ENCODE measurements at places on chromosomes 11 and 22.

DNA sequence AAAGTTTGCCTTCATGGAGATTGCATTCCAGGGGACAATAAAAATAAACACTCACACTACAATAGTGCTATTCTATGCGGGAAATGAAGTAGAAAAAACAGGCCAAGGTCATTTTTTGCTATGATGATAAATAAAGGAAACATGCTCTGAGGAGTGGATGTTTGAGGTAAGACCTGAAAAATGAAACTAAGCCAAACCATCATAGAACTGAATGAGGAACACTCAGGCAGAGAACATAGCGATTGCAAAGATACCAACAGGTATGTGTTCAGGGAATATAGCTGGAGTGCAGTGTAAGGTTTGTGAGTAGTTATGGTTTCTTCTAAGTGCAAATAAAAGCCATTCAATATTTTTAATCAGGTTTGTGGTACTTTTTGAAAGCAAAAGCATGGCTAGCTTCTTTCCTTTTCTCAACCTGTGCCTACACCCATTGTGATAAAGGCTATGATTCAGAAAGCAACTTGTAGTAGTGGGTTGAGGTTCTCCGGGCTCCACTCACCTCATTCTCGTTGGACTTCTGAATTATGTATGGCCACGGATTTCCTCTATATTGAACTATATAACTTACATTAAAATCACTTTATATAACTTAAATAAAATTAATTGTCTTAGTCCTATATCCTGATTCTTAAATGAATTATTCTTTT, 278.2 kb upstream of the CHORDC1 start:
- no peak for DNase-seq

DNA sequence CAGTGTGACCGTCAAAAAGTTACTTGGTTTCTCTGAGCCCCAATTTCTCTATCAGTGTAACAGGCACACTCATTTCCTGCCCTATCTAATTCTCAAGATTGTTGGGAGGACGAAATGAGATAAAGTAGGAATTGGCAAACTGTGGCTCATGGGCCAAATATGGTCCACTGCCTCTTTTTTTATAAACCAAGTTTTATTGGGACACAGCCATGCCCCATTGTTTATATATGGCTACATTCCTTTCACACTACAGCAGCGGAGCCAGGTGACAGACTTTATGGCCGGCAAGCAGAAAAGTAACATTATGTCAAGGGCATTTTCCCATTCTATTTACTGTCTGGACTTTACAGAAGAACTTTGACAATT, 116.7 kb upstream of the TIMP3 start:
- no peak for DNase-seq

GRCh38 chr11:108852701-108853100, 187.8 kb downstream of the DDX10 start:
- peak; percentile 39 for DNase-seq

GRCh38 chr22:50068096-50068495, 10.0 kb upstream of the TTLL8 start:
- DNase-seq: no peak

DNA sequence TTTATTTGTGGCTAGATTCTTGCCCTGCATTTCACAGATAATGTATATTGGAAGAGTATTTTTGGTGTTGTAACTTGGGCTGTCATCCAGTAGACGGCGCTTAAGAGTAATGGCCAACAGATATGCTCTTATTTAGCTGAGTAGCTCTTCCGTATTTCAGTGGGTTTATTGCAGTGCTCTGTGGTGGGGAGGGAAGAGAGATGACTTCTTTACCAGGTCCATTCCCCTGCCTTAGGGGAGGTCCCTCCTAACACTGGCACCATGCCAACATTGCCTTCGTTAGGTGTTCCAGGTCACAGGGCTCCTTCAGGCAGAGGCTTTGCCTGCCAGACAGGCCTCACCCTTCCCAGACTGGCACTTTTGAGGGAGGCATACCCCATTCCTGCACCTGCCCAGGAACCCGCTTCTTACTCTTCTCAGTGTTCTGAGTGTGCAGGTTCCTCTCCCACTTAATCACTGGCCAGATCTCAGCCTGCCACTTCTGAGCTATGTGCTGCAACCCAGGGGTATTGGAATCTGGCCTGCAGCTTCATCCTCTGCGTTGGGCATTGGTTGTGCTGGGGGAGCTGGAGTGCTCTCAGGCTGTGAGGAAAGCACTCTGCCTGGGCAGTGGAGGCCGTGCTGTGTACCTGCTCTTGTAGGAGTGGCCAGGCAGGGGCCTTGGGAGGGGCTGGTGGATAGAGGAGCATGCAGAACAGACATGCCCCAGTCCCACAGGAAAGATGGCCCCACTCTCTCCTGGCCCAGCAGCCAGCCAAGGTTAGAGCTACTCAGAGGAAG, 29.4 kb upstream of the SLN start:
- no peak for DNase-seq

- DNase-seq: no peak
Measured at GRCh38 chr22:23574877-23575276, 5.2 kb downstream of the IGLL1 start.

DNA sequence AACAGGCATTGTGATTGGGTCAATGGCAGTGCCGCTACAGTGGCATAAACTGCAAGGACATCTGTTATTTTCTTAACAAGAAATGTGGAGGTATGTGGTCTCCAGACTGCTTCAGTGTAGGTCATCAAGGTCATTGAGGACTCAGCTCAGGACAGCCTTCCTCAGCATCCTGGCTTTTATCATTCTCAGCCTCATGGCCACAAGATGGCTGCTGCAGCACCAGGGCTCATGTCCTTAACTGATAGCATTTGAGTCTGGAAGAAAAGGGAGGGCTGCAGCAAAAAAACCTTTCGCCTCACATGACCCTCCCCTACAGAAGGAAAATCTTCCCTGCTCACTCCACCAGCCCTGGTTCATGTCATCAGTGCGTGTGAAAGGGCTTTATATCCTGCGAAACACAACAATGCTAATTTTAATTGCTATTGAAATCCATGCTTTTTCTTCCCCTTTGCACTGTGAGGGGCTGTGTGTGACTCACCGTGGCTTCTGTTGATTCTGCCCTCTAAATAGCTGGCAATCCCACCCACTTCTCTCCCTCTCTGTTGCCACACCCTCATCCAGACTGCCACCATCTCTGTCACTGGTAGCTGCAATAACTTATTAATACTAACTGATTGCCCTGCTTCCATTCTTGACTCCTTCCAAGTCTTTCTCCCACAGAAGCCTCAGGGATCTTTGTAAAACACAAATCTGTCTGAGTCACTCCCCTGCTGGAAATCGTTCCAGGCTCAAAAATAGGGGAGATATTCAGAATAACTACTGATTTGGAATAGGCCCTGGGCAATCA, 43.8 kb downstream of the CHRDL2 start:
- DNase-seq: no peak

GRCh38 chr11:32705309-32706033, 89.0 kb downstream of the CCDC73 start:
- DNase-seq: no peak

- DNase-seq: no peak
Measured at GRCh38 chr22:44012162-44012561, 11.9 kb upstream of the PARVB start.

DNA sequence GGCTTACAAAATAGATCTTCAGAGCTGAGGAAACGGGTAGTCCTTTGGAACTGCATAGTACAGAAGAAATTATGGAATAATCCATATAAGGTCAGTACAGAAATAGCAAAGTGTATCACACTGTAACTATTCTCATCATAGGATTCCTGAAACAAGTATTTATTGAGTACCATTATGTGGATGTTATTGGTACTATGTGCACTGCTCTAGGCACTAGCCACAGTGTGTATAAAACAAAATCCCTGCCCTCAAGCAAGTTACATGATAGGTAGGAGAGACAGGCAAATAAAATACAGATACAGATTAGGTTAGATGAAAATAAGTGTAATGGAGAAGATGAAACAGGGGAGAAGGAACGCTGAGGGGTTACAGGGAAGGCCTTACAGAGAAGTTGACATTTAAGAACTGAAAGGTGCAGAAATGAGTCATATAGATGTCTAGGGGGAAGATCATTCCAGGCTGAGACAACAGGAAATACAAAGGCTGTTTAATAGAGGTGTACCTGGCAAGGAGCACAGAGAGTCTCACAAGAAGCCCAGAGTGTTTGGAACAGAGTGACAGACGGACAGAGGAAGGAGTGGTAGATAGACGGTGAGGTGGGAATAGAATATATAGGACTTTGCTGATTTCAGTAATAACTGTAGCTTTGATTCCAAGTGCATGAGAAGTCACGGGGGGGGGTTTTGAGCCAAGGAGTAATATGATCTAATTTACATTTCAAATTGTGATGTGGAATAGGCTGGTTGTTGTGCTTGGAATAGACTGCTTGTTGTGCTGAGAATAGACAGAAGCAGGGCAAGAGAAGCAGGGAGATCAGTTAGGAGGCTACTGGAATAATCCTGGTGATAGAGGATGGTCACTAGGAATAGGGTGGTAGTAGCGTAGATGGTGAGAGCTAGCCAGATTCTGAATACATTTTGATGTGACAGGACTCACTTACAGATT, 13.7 kb downstream of the RNF141 start:
- no peak for DNase-seq

DNA sequence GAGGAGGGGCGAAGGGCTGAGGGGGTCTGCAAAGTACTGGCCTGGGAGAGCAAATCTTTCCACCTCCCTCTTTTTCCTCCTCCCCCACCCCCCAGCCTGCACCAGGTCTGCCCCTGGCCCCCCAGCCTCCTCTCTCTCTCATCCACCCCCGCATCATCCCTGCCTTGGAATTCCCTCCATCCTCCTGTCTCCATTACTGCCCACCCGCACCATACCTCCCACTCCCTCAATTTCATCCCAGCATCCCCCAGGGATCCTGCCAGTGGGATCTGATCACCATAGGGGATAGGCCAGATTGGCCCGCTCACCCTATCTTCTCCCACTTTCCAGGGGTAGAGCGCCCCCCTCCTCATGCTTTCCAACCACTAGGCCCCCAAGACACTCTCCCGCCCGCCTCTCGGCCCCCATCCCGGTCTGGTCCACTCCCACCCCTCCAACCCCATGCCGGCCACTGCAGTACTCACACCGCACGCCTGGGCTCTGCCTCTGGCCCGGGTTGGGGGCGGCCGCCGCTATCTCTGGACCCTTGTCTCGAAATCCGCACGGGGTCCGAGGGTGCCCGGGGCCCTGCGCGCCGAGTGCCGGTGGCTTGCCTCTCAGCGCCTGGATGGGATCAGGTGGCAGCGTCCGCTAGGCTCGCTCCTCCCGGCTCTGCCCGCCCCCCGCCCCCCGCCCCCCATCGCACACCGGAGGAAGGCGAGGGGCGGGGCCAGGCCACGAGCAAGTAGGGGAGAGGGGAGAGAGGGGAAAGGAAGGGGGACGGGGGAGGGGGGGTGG, at the start of gene GAL3ST3:
TSS of gene GAL3ST3 (minus strand) at position 615 of the 777 bp plus-strand sequence. CDS start 3,746 bp downstream, outside the sequence.
- peak; percentile 75 for DNase-seq

DNA sequence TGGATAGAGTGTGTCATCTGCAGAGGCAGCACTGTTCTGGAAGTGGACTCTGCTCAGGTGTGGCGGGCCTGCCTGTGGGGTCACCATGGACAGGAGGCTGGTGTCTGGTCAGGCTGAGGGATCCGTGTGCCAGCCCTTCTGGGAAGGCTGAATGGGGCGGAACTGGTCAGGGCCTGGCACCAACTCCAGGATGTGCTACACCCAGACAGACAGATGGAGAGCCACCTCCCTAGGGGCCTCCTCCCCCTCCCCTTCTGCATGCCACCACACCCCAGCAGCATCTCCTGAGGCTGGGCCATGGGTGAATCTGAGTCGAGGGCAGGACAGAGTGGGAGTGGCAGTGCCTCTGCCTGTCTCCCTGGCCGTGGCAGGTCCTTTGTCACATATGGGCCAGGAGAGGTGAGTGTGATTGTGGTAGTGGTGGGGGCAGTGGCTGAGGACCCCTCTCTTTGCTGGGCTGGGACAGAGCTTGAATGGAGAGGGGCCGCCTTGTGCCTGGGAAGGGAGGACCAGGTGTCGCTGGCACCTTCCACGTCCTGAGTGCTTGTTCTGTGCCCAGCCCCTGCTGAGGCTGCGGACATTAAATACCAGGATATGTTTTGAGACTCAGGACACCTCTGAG, 29.1 kb downstream of the ST3GAL4 start:
- DNase-seq: no peak

- no peak for DNase-seq
Measured at GRCh38 chr22:40817737-40818136, 1.4 kb downstream of the SLC25A17 start.

DNA sequence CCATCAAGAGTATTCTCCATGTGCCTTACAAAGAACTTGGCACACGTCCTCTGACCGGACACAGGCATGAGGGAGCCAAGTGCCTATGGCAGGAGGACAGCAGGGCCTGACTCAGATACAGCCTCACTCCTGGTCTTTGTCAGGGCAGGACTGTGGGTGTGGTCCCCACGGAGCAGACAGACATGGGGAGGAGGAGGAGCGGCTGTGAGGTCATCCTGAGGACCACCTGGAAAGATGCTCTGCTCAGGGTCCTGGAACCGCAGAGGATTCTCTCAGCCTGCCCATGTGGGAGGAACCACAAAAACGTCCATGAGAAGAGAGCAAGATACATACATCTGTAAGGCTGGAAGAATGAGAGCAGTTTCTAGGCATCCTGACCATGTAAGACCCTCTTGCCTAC, 576.3 kb downstream of the BRD1 start:
- no peak for DNase-seq

- peak; percentile 68 for DNase-seq
Measured at GRCh38 chr11:130383344-130384211, 44.8 kb downstream of the ADAMTS8 start.

- DNase-seq: peak; percentile 33
Measured at GRCh38 chr11:108670451-108670850, 5.6 kb downstream of the DDX10 start.

DNA sequence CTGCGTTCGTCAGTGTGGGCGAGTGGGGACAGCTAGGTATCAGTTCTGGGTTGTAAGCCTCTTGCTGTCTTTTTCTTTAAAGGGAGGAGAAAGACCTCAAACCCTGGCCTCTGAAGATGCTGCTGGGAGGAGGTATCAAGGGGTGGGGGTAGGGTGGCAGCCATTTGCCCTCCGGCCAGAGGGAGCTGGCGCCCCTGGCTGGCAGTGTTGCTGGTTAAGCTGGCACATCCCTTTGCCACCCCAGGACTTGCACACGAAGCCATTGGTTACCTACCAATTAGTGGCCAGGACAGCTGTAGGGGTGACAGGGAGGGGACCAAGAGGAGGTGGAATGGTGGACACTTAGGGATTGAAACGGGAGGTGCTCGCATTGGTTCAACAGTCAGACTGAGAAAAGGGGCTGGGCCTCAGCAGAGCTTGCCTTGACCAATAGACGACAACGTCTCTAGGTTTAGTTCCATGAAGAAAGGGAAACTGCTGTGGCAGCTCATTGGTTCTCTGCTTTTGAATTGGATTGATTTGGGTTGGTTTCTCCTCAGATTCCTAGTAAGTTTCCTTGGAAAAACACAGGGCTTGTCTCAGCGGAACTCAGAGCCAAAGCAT, 77.9 kb downstream of the ST3GAL4 start:
- no peak for DNase-seq

GRCh38 chr11:9073466-9074225, 17.8 kb downstream of the SCUBE2 start:
- DNase-seq: no peak

Measured in eye (tissue), 1 donor.